ENCODE measurements at places on chromosomes 12 and 14.

GRCh38 chr12:48671231-48671856 is 10.7 kb downstream of the KANSL2 start:
- H3K36me3 ChIP-seq: peaks cover 39% of the 10 kb centered on the region
- H3K4me1 ChIP-seq: no peaks in the 10 kb centered on the region
- DNase-seq: no peak
- no peak overlapping the region for H3K4me3 ChIP-seq
- no peaks in the 10 kb centered on the region for H3K27me3 ChIP-seq

- no peaks in the 10 kb centered on the region for H3K36me3 ChIP-seq
- H3K27ac ChIP-seq: no peak overlapping the region
- H3K4me3 ChIP-seq: no peak overlapping the region
- no peaks in the 10 kb centered on the region for H3K27me3 ChIP-seq
These were observed 34.3 kb upstream of the NCOR2 start for GRCh38 chr12:124601706-124602105.

- H3K4me1 ChIP-seq: no peaks in the 10 kb centered on the region
- DNase-seq: no peak
- no peak overlapping the region for H3K27ac ChIP-seq
- H3K36me3 ChIP-seq: no peaks in the 10 kb centered on the region
These were observed 584 bp downstream of the ACSM4 start for GRCh38 chr12:7304456-7304855.

- no peaks in the 10 kb centered on the region for H3K36me3 ChIP-seq
- no peaks in the 10 kb centered on the region for H3K27me3 ChIP-seq
- H3K27ac ChIP-seq: no peak overlapping the region
- no peaks in the 10 kb centered on the region for H3K4me1 ChIP-seq
- DNase-seq: no peak
These were observed 5.9 kb downstream of the SERPINA6 start for GRCh38 chr14:94317259-94317658.

DNA sequence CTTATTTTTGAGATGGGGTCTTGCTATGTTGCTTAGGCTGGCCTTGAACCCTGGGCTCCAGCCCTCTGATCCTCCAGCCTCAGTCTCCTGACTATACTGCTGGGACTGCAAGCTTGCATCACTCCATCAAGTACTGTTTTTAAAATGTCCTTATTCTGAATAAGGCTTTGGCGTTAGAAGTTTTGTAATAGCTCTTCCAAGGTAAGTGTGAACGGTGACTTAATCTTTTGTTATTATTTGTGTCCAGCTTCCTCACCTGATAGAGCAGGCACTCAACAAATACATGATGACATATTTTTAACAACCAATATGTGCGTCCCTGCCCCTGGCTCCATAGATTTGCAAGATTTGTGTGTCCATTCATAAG is 1.4 kb downstream of the C1RL start:
- H3K27me3 ChIP-seq: no peaks in the 10 kb centered on the region
- peak overlapping the region; percentile 72 for H3K4me3 ChIP-seq
- peak; percentile 28 for DNase-seq

DNA sequence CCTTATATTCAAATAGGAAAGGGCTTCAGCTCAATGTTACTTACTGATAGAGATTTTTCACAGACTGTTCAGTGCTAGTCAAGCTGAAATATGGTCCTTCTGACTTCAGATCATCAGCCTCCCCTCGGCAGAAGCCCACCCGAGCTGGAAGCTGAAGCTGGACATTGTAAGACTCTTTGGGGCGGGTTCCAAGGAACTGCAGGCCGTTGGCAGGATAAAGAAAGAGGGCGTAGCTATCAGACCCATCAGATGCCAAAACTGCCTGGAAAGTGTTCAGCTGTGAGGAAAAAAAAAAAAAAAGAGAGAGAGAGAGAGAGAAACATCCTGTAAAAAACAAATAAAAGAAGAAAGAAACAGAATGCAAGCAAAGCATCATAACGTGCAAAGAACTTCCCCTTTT is 8.8 kb downstream of the NID2 start:
- H3K36me3 ChIP-seq: no peaks in the 10 kb centered on the region
- H3K4me1 ChIP-seq: peaks cover 47% of the 10 kb centered on the region
- no peaks in the 10 kb centered on the region for H3K27me3 ChIP-seq
- H3K4me3 ChIP-seq: no peak overlapping the region

- no peaks in the 10 kb centered on the region for H3K27me3 ChIP-seq
- no peak overlapping the region for H3K27ac ChIP-seq
- no peaks in the 10 kb centered on the region for H3K36me3 ChIP-seq
- H3K4me3 ChIP-seq: no peak overlapping the region
- DNase-seq: no peak
- peaks cover 2% of the 10 kb centered on the region for H3K4me1 ChIP-seq
These were observed 5.4 kb upstream of the RNU6-8 start for GRCh38 chr14:32208490-32208889.

DNA sequence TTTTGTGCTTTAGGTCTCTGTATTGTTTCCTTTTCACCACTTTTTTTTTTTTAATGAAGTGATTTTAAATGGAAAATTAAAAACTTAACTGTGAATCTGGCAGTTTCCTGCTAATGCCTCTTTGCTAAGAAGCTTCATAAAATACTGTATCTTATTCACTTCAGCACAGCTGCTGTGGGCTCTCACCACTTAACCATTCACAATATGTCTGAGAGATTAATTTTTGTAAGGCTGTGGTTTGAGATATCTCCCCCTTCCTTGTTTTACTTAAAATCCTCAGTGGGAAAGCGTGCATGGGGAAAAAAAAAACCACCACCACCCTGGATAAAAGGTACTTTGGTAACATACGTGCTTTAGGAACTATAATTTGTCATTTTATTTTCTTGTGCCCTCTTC is 115.9 kb downstream of the ETV6 start:
- no peaks in the 10 kb centered on the region for H3K36me3 ChIP-seq
- DNase-seq: no peak
- peaks cover 18% of the 10 kb centered on the region for H3K4me1 ChIP-seq
- H3K27me3 ChIP-seq: no peaks in the 10 kb centered on the region

DNA sequence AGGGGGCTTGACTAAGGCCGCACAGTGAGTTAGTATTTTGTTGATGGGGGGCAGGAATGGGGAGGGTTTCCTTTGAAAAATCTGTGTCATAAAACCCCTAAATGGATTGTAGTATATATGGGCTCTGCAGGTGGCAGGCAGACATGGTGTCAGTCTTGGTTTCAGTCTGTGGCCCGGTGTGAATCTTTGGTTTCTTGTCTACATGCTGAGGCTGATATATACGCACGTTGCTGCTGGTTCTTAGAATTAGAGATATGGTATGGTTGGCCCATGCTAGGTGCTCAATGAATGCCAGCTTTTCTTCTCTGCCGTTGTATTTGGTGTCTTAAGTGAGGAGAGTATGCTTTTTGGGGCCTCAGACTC is 73.1 kb downstream of the TSPAN9 start:
- H3K4me3 ChIP-seq: no peak overlapping the region
- peaks cover 30% of the 10 kb centered on the region for H3K4me1 ChIP-seq
- no peak overlapping the region for H3K27ac ChIP-seq
- H3K36me3 ChIP-seq: no peaks in the 10 kb centered on the region
- H3K27me3 ChIP-seq: no peaks in the 10 kb centered on the region
- DNase-seq: no peak

All from lung (tissue), 17 donors.